Ecto neural progenitor cell (in vitro differentiated cells): ENCODE measurements at places on chromosomes 2 and 18.

DNA sequence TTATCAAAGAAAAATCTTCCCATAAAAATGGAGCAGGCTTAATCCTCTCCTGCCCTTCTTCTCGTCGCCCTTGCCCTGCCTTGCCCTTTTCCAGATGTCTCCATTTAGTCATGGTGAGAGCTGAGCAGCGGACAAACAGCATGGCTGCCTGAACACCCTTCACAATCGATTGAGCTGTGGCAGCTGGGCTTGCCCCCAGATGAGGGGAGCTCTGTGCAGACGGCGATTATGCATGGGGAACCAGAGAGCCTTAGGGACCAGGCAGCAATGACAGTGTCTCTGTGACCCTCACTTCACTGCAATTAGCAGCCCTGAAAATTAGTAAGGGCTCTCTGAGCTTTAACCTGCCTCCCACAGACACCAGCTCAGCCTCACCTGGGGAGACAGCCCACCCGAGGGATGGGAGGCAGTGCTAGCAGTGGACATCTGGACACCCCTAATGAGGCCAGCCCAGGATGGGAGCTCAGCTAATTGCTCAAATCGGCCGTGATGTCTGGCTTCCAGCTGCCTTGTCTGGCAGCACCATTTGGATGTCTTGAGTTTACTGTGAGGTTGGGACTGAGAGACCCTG, 365.7 kb downstream of the TNS1 start:
- DNase-seq, result no peak

DNA sequence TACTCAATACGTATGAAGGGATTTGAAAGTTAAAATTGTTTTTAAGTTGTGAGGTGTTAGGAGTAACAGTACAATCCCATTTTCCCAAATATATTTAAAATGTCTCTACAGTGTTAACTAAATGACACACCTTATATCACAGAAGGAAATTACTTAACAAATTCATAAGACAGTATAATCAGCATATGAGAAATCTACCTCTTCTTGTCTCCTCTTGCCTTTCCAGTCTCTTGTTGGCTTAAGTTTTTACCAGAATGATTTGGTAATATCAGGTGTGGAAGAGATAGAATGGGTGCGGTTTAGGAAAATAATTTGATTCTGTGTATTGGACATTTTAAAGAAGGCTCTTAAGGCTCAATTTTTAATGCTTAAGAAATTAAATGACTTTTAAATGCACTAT, 9.5 kb upstream of the INPP1 start:
- no peak for DNase-seq

DNA sequence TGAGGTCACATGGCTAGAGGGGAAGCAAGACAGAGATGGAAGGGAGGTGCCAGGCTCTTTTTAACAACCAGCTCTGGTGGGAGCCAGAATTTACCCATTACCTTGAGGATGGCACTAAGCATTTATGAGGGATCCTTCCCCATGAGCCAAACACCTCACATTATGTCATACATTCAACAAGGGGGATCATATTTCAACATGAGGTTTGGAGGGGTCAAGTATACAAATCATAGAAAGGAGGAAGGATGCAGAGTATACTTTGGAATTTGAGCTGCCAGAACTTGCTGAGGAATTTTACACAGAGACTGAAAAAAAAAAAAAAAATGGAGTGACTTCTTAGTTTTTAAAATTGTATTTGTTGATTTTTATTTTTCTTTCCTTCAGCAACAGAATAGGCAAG, 891.4 kb downstream of the CCDC85A start:
- no peak for DNase-seq

DNA sequence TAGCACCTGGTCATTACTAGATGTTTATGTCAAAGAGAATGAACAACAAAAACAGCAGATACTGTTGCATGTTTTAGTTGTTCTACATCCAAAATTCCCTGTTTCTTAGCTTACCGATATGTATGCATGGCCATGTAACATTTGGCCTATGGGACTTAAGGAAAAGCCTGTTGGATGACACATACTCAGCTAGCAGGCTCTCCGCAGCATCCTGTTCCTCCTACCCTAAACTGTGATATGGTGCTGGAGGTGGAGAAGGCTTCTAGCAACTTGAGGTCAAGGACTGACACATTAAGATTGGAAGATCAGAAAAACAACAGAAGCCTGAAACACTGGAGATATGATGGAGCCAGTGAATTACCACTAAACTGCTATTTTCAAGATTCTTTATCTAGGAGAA, 537.8 kb downstream of the LRRTM4 start:
- DNase-seq, result no peak

DNA sequence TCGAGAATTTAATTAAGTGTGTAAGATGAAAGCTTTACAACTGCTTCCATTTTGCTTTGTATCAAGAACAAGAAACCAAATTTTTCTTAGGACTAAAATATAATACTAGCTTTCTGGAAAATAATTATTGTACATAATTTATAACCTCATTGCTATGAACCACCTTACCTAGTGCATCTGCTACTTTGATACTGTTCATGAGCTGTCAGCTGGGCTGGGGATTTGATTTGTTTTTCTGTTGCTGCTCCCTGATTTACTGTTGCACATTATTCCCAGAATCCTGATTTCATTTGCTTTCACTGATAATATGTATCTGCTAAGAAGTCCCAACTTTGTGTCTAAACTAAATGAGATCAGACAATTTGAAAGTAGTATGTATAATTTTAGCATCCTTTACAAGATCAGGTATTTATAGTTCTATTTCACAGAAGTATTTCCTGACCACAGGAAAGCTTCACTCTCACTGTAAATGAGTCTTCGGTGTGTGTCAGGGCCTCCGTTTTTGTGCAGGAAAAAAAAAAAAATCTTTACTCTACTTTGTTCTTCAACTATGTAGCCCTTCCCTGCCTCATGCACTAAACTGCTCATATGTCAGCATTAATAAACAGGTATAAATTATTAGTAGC, 105.6 kb upstream of the CCDC150 start:
- no peak for DNase-seq

- no peak for DNase-seq
Observed at GRCh38 chr18:60649107-60649506, 276.5 kb upstream of the MC4R start.

- no peak for DNase-seq
Observed at GRCh38 chr18:25327584-25327983, 24.4 kb downstream of the ZNF521 start.

GRCh38 chr2:135773319-135773718, 31.7 kb downstream of the UBXN4 start:
- no peak for DNase-seq

DNA sequence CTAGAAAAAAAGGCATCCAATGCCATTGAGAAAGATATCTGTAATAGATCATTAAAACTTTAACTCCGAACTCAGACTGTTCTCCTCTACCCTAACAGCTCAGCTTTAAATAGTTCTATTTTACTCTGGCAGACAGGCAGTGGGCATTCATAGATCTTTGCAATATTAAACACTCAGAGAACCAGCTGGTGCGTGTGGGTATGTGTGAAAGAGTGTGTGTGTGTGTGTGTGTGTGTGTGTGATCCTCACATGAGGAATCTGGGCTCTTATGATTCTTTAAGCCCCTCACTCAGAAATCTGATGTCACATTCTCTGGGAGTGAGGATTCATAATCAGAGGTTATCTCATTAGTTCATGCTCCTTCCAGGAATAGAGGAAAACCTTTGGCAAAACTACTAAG, 144.3 kb downstream of the KCNH7 start:
- no peak for DNase-seq

GRCh38 chr2:77294474-77294873, 227.7 kb downstream of the LRRTM4 start:
- no peak for DNase-seq

DNA sequence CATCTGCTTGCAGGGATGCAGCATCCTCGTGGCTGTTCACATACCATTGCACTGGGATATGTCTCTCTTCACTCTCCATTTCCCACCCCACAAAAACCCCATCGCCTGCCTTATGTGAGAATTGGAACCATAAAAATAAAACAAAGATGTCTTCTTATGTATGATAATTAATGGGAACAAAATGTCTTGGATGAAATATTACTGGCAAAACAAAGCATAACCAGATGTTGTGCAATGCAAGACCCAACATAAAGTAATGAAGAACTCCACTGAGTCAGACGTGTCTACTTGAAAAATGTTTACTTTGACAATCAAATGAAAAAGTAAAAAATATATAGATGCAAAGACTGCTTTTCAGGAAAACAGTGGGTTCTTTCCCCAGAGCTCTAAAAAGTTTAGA, 611.3 kb upstream of the SYT4 start:
- no peak for DNase-seq

GRCh38 chr2:236366049-236366387, 101.8 kb upstream of the ASB18 start:
- peak; percentile 25 for DNase-seq
